ENCODE measurements at places on chromosomes 6 and 20. TPM values are rescaled to one million over a fixed set of nuclear protein-coding genes. Genes with fewer than 3 reads are reported as not detected.
A peak's percentile ranks its signal among the peaks of the same experiment; 100 is the strongest.

Gene SNRPB2
- total RNA-seq = 27.3 TPM

Gene MUC22
- total RNA-seq = not detected

Gene HLA-DPA1
- total RNA-seq = 28.5 TPM

Gene SLC17A3
- total RNA-seq = not detected

Gene XKR7
- not detected for total RNA-seq

Gene FYN
- total RNA-seq = 65.8 TPM

DNA sequence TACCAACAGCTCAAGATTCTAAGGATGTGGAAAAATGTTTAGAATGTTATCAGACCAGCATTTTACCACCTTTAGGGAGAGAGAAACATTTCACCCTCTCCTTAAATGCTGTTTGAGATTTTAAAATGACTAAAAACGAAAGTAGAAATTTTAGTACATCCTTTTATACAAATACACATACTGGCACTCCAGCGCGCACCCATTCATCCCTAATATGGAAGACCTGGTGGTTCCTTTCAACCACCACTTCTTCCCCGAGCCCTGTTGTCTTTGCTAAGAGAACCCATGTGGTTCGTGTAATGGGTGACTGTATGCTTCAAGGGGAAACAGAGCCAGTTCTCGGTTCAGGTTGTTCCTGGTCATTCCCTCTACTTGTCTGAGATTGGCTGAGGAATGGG is 21.3 kb downstream of the SPATA2 start:
- H3K4me1 ChIP-seq = peaks cover 39% of the 10 kb centered on the region
- no peak overlapping the region for H3K4me3 ChIP-seq
- no peak overlapping the region for H3K27ac ChIP-seq
- H3K36me3 ChIP-seq = peaks cover 12% of the 10 kb centered on the region
- H3K27me3 ChIP-seq = no peaks in the 10 kb centered on the region

DNA sequence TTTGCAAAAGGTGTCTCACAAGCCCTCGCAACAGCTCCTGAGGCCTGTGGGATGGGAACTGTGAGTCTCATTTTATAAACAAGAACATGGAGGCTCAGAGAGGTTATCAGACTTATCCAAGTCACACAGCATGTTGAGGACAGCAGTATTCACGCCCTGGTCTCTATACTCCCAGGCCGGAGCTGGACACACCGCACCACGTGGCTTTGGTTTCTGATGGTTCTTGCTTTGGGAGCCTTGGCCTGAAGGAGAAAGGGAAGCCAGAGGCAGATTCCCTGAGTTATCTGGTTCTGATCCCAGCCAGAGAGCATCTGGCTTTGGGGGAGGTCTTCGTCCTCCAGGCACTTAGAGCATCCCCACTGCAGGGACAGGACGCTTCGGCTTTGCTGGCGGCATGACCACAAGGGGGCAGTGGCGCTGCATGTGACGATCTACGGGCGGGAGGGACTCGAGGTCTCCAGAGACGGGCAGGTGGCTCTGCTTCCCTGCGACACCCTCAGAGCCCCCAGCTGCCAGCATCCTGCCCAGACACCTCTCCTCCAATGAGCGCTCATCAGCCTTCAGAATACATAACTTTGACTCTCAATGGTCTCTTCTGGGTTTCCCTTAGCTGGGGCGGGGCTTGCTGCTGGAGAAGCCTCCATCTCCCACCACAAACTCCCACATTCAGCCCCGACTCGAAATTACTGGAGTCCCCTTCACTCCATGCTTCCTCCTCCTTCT is 51.4 kb upstream of the SAYSD1 start:
- H3K36me3 ChIP-seq = no peaks in the 10 kb centered on the region
- no peak overlapping the region for H3K4me3 ChIP-seq
- no peaks in the 10 kb centered on the region for H3K4me1 ChIP-seq
- no peak overlapping the region for H3K27ac ChIP-seq
- no peak for DNase-seq

- DNase-seq = no peak
- no peaks in the 10 kb centered on the region for H3K36me3 ChIP-seq
- H3K4me1 ChIP-seq = no peaks in the 10 kb centered on the region
- H3K27ac ChIP-seq = no peak overlapping the region
- H3K4me3 ChIP-seq = no peak overlapping the region
Observed at GRCh38 chr6:98458708-98459107, 375.7 kb upstream of the POU3F2 start.

GRCh38 chr6:15365273-15365687 is 119.4 kb downstream of the JARID2 start:
- DNase-seq = peak; percentile 92
- peaks cover 48% of the 10 kb centered on the region for H3K4me1 ChIP-seq
- no peaks in the 10 kb centered on the region for H3K36me3 ChIP-seq
- no peak overlapping the region for H3K27ac ChIP-seq
- no peak overlapping the region for H3K4me3 ChIP-seq

DNA sequence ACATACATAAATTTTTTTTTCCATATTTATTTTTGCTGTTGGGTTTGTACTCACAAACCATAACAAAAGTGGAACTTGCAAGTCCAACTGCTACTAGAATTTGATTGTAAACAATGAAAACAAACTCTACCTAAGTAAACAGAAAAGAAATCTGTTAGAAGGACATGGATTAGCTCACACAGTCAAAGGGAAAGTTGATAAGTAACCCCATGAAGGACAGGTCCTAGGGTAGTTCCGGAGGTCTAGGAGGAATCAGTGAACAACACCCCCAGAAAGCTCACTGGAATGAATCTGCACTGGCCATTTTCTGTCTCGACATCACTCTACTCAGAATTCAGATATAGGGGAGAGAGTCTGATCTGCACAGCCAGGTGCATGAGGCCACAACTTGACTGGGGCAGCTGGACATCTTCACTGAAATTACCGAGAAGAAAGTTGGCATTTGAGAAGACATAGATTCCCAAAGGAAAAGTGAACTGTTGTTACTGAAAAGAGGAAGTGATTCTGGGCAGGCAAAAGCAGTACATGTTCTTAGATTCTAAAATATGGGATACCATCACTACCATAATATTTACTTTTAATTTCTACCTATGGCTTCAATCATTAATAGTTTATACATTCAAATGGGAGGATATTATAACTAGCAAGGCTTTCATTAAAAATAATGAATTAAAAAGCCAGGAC is 76.4 kb downstream of the HMGN3 start:
- no peak overlapping the region for H3K27ac ChIP-seq
- DNase-seq = no peak
- no peaks in the 10 kb centered on the region for H3K27me3 ChIP-seq
- H3K4me3 ChIP-seq = no peak overlapping the region
- H3K4me1 ChIP-seq = no peaks in the 10 kb centered on the region

DNA sequence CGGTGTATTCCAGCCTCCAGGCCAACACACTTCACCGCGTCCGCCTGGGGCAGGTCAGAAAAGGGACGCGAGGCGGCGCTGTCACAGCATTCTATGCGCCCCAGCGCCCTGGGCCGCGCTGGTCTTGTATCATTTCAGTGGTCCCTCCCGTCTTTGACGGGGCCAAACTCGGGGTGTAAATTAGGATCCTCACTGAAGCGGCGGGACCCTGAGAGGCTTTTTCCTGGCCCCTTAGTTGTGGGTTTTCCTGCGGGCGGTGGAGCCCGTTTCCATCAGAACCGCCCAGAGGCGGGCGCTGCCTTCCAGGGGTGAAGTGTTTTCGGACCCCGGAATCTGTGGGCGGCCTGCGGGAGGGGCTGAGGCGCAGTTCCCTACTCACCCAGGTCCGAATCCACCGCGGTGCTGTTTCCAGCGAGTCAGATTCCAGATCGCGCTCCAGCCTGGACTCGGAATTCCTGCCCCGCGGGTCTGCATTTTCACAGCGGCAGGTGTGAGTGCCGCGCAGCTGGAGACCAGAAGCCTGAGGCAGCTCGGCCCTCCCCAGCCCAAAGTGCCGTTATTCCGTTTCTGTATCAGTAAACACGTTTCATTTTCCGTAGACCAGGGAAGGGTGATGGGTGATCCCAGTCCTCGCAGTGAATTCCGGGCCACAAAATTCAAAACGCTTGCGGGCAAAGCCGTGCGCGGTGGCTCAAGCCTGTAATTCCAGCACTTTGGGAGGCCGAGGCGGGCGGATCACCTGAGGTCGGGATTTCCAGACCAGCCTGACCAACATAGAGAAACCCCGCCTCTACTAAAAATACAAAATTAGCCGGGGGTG is 3.9 kb upstream of the MICB start:
- H3K4me3 ChIP-seq = peak overlapping the region; percentile 54
- no peaks in the 10 kb centered on the region for H3K36me3 ChIP-seq
- peaks cover 47% of the 10 kb centered on the region for H3K4me1 ChIP-seq
- DNase-seq = peak; percentile 95
- peaks cover 6% of the 10 kb centered on the region for H3K27me3 ChIP-seq

- peak overlapping the region; percentile 95 for H3K27ac ChIP-seq
- H3K27me3 ChIP-seq = no peaks in the 10 kb centered on the region
- H3K4me1 ChIP-seq = peaks cover 21% of the 10 kb centered on the region
Observed at GRCh38 chr6:31972709-31973350, 892 bp upstream of the DXO start.

DNA sequence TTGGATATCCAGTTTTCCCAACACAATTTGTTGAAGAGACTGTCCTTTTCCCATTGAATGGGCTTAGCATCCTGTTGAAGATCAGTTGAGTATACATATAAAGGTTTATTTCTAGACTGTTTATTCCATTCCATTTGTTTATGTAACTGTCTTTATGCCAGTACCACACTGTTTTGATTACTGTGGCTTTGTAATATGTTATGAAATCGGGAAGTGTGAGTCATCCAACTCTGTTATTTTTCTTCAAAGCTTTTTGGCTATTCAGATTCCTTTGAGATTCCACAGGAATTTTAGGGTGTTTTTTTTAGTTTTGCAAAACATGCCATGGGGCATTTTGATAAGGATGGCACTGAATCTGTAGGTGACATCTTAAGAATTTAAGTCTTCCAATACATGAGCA is 188.3 kb downstream of the BMP7 start:
- no peaks in the 10 kb centered on the region for H3K36me3 ChIP-seq
- no peaks in the 10 kb centered on the region for H3K27me3 ChIP-seq
- DNase-seq = no peak
- H3K4me3 ChIP-seq = no peak overlapping the region
- no peaks in the 10 kb centered on the region for H3K4me1 ChIP-seq

DNA sequence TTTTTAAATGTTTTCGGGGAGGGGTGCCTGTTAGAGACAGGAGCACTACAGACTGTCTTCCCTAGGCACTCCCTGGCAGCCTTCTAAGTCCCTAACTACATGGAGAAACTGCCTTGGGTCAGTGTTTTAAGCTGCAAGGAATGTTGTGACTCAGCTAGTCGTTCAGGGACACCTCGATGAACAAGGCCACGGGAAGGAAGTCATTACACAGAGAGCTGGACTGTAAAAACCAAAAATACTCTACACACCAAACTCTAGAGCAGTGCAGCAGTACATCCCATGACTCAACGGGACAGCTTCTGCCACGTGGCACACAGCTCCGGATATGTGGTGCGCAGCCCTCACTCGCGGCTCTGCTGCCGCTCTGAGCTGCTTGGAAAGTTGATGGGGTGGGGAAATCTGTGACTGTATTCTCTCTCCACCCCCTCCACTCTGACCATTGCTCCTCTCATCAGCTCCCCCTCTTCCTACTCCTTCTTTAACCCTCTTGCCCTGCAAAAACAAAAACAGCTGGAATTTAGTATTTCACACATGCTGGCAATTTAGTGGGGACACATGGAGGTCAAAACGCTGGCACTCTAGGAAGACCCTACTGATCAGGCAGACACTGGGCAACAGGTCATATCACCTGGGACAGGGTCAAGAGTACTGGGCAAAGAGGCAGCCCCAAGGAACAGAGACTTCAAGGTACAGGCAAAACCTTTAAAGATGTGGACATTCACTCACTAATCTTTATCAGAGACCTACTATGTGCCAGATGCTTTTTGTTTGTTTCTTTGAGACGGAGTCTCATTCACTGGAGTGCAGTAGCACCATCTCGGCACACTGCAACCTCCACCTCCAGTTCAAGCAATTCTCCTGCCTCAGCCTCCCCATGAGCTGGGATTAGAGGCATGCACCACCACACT is 10.9 kb upstream of the LPIN3 start:
- no peak for DNase-seq
- peak overlapping the region; percentile 85 for H3K27ac ChIP-seq
- no peaks in the 10 kb centered on the region for H3K36me3 ChIP-seq
- H3K4me1 ChIP-seq = peaks cover 29% of the 10 kb centered on the region
- H3K4me3 ChIP-seq = no peak overlapping the region

DNA sequence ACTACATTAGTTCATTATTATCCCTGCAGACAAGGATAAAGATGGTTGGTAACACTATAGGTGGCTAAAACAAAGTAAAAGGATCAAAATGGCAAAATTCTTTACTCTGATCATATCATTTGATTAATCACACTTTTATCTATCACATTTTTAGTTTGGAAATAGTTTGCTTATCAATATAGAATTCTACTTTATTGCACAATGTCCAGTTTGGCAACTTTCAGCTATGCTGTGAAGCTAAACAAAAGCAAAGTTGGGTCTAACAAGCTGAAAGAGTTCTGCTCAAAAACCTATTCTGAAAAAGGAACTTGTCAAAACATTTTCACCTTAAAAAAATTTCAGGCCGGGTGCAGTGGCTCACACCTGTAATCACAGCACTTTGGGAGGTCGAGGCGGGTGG is 7.9 kb upstream of the LATS1 start:
- H3K4me1 ChIP-seq = no peaks in the 10 kb centered on the region
- H3K27ac ChIP-seq = no peak overlapping the region
- no peak for DNase-seq
- H3K36me3 ChIP-seq = peaks cover 45% of the 10 kb centered on the region

GRCh38 chr6:158408013-158408412 is 95.7 kb downstream of the TULP4 start:
- DNase-seq = no peak
- H3K4me3 ChIP-seq = no peak overlapping the region
- H3K27me3 ChIP-seq = no peaks in the 10 kb centered on the region
- H3K27ac ChIP-seq = no peak overlapping the region

DNA sequence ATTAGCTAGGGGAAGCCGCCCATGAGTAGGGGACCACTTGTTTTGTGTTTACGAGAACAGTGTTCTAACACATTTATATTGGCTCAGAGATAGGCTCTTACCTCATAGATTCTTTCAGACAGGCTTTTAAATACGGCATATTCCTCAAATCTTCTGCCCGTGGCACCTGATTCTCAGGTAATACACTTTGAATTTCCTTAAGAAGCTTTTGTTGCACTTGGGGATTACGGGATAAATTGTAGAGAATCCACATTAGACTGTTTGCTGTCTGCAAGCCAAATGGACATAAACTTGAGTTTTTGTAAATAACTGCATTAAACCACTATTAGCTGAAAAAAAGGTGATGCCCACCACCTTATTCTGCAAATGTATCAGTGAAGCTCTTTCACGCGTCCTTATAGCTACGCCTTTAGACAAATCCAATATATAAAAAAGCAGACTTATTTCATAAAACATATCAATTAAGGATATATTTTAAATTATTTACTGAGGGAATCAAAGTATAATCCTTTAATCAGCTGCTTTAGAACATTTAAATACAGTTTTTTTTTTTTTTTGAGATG is 14.8 kb downstream of the CYP24A1 start:
- no peak overlapping the region for H3K4me3 ChIP-seq
- no peak for DNase-seq
- H3K36me3 ChIP-seq = no peaks in the 10 kb centered on the region
- no peaks in the 10 kb centered on the region for H3K27me3 ChIP-seq

GRCh38 chr6:28207510-28208110 is 17.5 kb upstream of the ZSCAN9 start:
- H3K27ac ChIP-seq = no peak overlapping the region
- H3K36me3 ChIP-seq = no peaks in the 10 kb centered on the region
- no peaks in the 10 kb centered on the region for H3K27me3 ChIP-seq
- no peak for DNase-seq
- peaks cover 11% of the 10 kb centered on the region for H3K4me1 ChIP-seq
- H3K4me3 ChIP-seq = peak overlapping the region; percentile 5

All from esophagus muscularis mucosa (tissue), 4 donors.